ENCODE measurements at places on chromosomes 13 and 19. TPM values are rescaled to one million over a fixed set of nuclear protein-coding genes. Genes with fewer than 3 reads are reported as not detected.

GRCh38 chr13:114264886-114265611 is 16.4 kb upstream of the UPF3A start:
- DNase-seq, result no peak

DNA sequence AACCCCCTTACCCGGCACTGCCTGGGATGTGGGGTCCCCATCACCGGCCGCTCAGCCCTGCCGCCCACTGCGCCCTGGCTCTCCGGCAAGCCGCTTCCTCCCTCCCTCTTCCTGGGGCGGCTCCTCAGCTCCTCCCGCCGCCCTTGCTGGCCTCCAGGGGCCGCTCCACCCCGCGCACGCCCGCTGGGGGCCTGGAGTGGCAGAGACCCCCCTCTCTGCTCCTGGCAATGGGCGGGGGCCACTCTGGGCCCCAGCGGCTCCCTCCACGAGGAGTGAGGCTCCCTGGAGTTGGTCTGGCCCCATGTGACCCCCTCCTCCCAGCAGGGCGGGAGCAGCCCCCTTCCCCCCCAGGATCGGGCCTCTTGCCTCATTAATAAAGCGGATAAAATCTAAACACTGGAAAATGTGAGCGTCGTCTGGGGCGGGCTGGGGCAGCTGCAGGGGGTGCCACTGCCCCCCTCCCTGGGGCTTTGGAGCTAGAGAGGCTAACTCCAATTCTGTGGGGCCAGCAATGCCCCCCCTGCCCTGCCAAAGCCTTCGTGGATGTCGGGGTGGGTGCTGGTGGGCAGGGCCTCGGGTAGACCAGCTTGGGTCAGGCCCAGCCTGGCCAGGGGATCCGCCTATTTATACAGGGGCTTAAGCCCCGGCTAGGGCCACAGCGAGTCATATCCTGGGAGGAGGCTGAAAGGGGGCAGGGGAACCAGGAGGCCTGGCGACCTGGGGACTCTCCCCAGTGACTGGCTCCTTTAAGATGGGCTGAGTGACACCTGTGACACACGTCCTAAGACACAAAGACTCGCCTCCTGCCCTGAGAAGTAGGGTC is at the start of gene PTGER1:
Gene PTGER1 (minus strand): TSS at position 104 of the 823 bp plus-strand sequence. CDS start 1,034 bp downstream, outside the sequence.
- DNase-seq, result no peak

DNA sequence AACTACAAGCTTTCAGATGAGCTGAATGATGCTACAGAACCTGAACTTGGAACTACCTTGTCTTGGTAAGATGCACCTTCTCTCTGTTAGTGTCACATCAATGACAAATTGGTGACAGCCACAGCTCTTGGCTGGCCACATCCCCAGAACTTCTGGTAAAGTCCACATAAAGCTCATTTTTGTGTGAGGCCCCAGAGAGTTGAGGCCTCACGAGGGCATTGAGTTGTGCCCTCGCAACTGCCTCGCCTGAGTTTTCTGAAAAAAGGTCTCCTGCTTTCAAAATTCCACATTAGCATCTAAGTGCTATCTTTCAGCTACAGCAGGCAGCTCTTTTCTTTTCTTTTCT is 42.6 kb downstream of the MRPL57 start:
- no peak for DNase-seq

Gene ANKRD24
- 1.2 TPM for polyA plus RNA-seq

Gene PRR12
- 13.6 TPM for polyA plus RNA-seq

- DNase-seq, result no peak
Observed at GRCh38 chr19:656751-657559, 6.1 kb downstream of the RNF126 start.

- no peak for DNase-seq
Observed at GRCh38 chr13:31133621-31134020, 28.1 kb downstream of the HSPH1 start.

DNA sequence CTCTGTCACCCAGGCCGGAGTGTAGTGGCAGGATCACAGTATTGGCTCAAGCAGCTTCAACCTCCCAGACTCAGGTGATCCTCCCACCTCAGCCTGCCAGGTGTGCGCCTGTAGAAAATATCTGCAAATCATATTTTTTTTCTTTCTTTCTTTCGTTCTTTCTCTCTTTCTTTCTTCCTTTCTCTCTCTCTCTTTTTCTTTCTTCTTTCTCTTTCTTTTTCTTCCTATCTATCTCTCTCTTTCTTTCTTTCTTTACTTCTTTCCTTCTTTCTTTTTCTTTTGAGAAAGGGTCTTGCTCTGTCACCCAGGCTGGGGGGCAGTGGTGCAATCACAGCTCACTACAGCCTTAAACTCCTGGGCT is 16.3 kb upstream of the IGSF23 start:
- DNase-seq, result no peak

GRCh38 chr13:40629678-40630384 is 36.6 kb downstream of the FOXO1 start:
- no peak for DNase-seq

Gene NKPD1
- polyA plus RNA-seq, result 0.07 TPM

- DNase-seq, result no peak
Observed at GRCh38 chr19:18130523-18131242, 22.3 kb upstream of the PIK3R2 start.

GRCh38 chr19:48393559-48394330 is at the start of gene GRIN2D:
Gene GRIN2D, plus strand, starts transcription at chr19:48393668. Its CDS starts 4,725 bp downstream, at chr19:48398393.
- DNase-seq, result no peak

- no peak for DNase-seq
Observed at GRCh38 chr19:20431826-20432225, 133.8 kb downstream of the ZNF737 start.

DNA sequence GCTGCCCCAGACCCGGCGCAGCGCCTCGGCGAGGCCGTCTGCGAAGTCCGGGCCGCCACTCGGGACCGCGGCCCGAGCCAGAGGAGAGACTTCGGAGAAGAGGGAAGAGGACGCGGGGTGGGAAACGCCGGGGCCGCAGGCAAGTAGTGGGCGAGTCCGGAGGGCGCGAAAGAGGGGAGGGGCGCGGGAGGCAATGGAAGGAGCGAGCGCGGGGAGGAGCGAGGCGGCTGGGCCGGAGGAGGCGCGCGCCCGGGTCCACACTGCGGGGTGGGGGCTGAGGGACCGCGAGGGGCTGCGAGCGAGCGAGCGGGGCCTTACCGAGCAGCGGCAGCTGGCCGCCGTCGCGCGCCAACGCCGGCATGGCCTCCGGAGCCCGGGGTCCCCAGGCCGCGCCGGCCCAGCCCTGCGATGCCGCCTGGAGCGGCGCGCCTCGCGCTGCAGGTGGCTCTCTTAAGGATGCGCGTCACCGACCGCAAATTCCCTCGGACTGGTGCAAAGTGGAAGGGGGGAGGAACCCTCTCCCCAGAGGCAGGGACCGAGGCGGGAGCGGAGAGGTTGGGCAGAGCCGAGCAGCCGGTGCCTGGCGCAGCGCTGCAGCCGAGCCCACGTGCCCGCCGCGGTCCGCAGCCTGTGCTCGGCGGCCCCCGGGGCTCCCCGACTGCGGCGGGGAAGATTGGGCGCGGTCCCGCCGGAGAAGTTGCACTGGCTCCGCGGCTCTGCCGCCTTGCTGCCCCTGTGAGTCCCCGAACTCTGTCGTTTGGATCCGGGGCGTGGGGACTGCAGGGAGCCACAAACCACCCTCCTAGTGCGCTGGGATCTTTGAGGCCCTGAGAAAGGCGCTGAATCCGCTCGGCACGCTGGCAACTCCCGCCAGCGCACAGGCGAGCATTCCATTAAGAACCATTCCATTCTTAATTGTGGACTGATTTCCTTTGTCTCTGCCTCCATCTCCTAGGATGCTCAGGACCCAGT is at the start of gene FLT3:
Gene FLT3 (minus strand): TSS at position 427 of the 972 bp plus-strand sequence. CDS start 66 bp downstream, at position 361.
- DNase-seq, result no peak

GRCh38 chr19:51944798-51945552 is 17.7 kb downstream of the ZNF613 start:
- DNase-seq, result no peak

All from muscle of arm (tissue), 14 donors.